Right renal pelvis (tissue), 4 donors: ENCODE measurements at places on chromosomes 7 and 10. TPM values are rescaled to one million over a fixed set of nuclear protein-coding genes. Genes with fewer than 3 reads are reported as not detected.

Gene TET1
- polyA plus RNA-seq, result 10.6 TPM

DNA sequence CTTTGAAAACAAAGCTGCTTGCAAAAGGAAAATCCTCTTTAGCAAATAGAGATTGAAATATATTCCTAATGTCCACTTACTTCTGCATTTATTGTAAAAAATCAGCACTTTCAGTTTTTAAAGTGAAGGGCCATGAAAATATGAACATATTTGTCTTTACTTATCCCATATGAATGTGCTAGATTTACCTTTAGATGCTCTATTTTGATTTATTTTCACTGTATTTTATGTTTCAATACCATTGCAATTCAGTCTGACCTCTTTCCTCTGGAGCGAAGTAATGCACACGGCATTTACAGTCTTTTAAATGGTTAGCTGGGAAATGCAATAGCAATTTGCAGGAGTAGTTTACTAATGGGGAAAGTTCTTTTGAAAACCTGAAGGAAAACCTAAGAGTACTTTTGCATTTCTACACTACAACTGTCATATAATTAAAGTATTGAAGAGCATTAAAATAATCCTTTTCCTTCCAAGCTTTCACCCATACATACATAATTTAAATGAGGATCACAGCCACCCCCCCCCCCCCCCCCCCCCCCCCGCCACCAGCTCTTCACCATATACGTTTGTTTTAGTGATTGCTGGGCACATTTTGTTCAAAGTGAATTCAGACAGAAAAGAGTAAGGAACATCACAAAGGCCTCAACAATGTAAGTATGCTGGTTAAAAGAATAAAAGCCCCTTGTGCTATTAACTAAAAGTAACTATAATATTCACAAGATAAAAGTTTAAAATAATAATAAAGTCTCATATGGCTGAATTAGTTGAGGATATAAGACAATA lies 3.5 kb downstream of the SKIDA1 start:
- DNase-seq, result no peak

GRCh38 chr10:123926401-123927264 lies 35.0 kb upstream of the CPXM2 start:
- DNase-seq, result no peak

- DNase-seq, result no peak
Observed at GRCh38 chr10:124151466-124152095, 58.2 kb upstream of the CHST15 start.
